B cell (primary cell): ENCODE measurements at places on chromosomes 11 and 22.

DNA sequence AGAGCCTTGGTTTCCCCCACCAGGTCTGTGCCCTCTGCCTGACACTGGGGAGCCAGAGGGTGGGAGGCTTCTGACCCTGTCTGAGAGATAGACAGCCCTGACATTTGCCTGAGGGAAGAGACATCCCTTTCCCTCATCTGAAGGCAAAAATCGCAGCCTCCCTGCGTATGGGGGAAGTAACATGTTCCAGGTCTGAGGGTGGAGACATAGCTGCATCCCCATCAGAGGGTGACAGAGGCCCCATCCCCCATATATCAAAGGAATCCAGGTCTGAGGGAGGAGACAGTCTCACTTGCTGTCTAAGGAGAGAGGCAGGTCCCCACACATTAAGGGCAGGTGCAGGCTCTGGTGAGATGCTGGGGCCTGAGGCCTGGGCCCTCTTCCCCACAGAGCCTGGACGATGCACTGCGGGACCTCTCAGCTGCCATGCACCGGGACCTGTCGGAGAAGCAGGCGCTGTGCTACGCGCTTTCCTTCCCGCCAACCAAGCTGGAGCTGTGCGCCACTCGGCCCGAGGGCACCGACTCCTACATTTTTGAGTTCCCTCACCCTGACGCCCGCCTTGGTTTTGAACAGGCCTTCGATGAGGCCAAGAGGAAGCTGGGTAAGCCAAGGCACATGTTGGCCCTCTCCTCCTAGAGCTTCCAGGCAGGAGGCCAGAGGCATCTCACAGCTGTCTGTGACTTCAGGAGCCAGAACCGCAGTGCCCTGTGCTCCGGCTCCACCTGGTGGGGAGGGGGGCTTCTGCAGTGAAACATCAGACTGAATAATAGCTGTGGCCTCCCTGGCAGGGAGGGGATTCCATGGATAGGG lies 16.1 kb upstream of the RELT start:
- peaks cover 14% of the 10 kb centered on the region for H3K4me1 ChIP-seq
- DNase-seq, result peak; percentile 41
- no peak overlapping the region for H3K27ac ChIP-seq
- no peaks in the 10 kb centered on the region for H3K27me3 ChIP-seq
- H3K36me3 ChIP-seq, result no peaks in the 10 kb centered on the region
- no peak overlapping the region for H3K4me3 ChIP-seq

- peaks cover 41% of the 10 kb centered on the region for H3K4me1 ChIP-seq
- H3K36me3 ChIP-seq, result peaks cover 2% of the 10 kb centered on the region
- no peak overlapping the region for H3K27ac ChIP-seq
- no peaks in the 10 kb centered on the region for H3K27me3 ChIP-seq
These were observed 62.8 kb downstream of the BCR start for GRCh38 chr22:23243006-23243573.

DNA sequence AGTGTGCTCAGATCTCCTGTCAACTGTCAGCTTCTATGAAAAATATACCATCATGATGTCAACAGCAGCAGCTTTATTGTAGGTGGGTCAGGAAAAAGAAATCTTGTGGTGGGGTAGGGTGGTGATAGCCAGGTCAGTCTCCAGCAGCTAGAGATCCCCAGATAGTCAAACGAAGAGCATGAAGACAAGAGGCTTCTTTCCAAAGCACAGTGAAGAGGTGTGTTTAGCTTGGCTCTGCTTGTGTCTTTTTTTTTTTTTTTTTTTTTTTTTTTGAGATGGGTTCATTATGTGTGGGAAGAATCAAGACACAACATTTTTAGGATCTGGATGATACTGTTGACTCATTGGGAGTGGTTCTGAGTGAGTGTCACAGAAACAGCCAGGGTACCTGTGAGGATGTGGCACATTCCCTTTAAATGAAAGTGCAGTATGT lies 1075.5 kb downstream of the NTM start:
- no peaks in the 10 kb centered on the region for H3K27me3 ChIP-seq
- no peak overlapping the region for H3K4me3 ChIP-seq
- no peaks in the 10 kb centered on the region for H3K36me3 ChIP-seq

DNA sequence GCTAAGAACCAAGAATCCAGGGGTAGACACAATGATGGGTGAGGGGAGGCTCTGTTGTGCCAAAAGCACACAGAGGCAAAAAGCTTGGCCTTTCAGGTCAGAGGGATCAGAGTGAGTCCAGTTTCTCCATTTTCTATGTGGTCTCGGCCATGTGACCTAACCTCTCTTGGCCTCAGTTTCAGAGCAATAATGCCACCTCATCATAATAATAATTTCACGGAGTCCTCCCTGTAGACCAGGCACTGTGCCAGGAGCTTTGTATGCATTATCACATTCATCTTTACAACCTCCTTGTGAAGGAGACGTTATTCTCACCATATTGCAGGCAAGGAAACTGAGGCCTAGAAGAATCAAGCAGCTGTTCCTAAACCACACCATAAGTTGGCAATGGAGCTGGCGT lies 120.2 kb downstream of the WT1 start:
- no peak overlapping the region for H3K27ac ChIP-seq
- no peaks in the 10 kb centered on the region for H3K4me1 ChIP-seq
- H3K27me3 ChIP-seq, result peaks cover 6% of the 10 kb centered on the region
- no peaks in the 10 kb centered on the region for H3K36me3 ChIP-seq
- DNase-seq, result no peak

- no peaks in the 10 kb centered on the region for H3K36me3 ChIP-seq
- no peak overlapping the region for H3K27ac ChIP-seq
- H3K4me3 ChIP-seq, result no peak overlapping the region
- H3K4me1 ChIP-seq, result no peaks in the 10 kb centered on the region
These were observed 29.4 kb downstream of the LGR4 start for GRCh38 chr11:27443227-27443626.

DNA sequence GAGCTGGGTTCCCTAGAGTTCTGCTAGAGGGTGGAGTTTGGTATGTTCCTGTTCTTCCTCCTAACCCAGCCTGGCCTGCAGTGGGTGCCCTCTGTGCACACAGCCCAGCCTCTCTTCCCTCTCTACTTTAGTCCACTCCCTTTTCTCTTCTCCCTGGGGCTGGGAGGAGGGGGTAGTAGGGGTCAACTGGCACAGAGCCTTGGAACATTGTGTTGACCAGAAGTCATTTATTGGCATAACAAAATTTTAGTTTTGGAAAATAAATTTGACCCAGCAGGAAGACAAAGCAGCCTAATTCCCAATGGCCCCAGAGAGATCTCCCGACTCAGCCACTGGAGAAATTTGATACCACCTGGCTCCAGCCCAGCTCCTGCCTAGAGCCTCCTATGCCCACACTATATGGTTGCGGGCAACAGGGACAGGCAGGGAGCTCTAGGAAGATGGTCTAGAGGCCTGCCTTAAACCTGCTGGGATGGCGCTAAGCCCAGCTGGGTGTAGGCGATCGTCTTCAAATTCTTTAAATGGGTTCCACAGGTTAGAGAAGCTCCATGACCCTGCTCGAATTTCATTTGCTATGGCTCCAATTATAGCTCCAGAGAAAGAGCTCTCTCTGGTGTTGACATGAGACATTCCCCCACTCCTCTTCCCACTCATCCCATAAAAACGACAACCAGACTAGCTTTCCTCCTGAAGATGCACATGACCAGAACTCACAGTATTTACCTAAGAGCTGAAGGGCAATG lies 9.9 kb downstream of the PCSK7 start:
- H3K27me3 ChIP-seq, result no peaks in the 10 kb centered on the region
- H3K36me3 ChIP-seq, result peaks cover 7% of the 10 kb centered on the region
- H3K4me1 ChIP-seq, result no peaks in the 10 kb centered on the region
- DNase-seq, result no peak
- no peak overlapping the region for H3K4me3 ChIP-seq
- H3K27ac ChIP-seq, result no peak overlapping the region

DNA sequence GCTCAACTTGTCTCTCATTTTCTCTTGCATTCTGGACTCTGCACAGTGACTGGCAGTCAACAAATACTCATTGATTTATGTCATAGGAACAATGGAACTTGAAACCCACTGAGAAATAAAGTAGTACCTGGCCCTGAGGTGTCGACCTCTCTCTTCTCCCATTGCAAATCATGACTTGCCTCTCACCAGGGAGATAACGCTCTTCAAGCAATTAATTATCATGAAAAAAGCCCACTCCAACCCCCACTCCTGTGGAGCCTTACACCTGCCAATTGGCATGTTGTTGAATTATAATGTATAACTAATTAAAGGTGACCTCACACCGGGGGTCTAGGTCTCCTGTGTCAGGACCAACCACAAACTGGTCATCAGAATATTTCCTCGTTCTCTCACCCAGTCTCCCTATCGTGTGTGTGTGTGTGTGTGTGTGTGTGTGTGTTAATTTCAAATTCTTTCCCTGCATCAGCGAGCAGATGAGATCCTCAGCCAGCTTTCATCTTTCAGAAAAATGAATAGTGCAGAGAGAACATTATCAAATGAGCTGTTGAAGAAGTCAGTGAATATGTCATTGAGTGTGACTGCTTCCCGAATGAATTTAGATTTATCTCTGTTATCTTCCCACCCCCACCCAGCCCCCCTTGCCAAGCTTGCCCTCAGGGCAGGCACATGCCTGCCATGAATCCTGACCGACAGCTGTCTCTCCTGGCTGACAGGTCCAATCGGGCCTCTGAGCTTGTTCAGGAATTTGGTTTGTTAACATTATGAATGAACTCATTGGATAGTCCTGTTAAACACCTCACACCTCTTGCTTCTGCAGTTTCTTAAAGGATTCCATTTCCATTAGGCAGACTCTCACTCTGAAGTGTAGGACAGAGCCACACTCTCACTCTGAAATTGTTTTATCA lies 357.4 kb downstream of the INSC start:
- no peak overlapping the region for H3K4me3 ChIP-seq
- H3K27me3 ChIP-seq, result no peaks in the 10 kb centered on the region
- H3K36me3 ChIP-seq, result no peaks in the 10 kb centered on the region
- DNase-seq, result no peak
- H3K4me1 ChIP-seq, result no peaks in the 10 kb centered on the region

DNA sequence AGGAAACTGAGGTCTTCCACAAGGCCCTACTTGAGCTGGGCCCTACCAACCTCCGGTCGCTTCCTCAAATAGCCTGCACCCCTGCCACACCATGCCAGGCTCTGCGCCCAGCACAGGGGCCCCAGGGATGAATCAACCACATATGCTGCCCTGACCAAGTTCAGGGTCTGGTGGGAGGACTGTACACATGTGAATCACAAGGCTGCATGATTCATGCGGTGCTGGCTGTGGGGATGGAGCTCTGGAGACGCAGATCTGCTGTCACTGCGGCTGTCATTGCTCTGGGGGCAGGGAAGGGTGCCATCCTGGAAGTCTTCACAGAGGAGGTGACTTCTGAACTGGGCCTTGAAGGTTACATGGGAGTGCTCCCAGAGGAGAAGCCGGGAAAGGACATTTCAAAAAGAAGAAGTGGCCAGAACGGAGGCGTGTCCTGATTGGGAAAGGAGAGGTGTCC lies 21.5 kb downstream of the CYTH4 start:
- no peaks in the 10 kb centered on the region for H3K27me3 ChIP-seq
- H3K4me3 ChIP-seq, result no peak overlapping the region
- peaks cover 8% of the 10 kb centered on the region for H3K36me3 ChIP-seq

DNA sequence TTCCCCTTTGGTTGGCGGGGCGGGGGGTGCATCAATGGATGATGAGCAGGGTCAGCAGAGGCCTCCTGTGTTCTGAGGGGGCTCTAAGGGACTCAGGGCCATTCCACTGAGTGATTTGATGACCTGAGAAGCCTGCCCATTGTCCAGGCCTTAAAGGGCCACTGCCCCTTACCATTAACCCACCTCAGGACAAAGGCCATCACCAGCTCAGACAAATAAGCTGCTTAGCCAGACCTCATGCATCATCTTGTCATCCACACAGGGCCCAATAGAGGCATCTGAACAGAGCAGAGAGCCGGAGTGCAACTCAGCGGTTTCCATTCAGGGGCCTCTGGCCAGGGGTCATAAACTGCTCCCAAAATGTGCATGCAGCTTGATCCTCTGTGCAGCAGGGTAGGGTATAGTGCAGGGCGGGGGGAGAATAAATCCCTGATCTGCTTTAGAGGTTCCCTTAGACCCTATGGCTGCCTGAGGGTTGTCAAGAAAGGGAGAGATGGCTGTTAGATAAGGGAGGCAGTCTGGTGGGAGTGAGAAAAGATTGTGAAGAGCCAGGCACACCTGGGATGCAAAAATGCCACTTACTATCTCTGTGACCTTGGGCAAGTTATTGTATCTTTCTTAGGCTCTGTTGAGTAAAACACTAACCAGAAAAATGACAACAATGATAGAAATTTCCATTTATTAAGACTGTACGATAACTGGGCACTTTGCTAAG lies 375.5 kb upstream of the NARS2 start:
- H3K27me3 ChIP-seq, result peaks cover 10% of the 10 kb centered on the region
- H3K4me1 ChIP-seq, result no peaks in the 10 kb centered on the region
- H3K27ac ChIP-seq, result no peak overlapping the region
- no peaks in the 10 kb centered on the region for H3K36me3 ChIP-seq
- no peak overlapping the region for H3K4me3 ChIP-seq
- DNase-seq, result no peak

DNA sequence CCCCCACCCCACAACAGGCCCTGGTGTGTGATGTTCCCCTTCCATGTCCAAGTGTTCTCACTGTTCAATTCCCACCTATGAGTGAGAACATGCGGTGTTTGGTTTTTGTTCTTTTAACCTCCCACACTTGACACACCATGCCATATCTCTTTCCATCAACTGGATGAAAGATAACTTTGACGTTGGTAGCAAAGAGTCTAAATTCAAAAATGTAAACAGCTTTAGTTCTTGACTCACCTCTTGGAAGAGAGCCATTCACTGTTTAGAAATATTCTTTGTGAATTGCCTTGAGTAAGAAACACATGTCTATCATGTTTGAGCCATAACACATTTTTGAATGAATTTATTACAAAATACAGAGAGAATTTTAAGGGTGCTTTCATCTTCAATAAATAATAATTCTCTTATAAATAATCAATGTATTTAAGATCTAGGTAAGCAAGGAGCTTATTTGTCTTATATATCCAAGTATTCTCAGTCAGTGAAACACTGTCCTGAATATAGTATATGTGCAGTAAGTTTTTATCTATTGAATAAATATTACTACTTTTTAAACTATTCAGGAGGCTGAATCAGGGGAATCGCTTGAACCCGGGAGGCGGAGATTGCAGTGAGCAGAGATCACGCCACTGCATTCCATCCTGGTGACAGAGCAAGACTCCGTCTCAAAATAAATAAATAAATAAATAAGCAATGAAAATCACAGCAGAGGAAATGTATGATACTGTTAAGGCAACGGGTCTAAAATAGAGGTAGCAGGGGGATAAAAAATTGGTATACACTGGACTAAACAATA lies 6.7 kb downstream of the CARD18 start:
- H3K4me3 ChIP-seq, result no peak overlapping the region
- H3K4me1 ChIP-seq, result no peaks in the 10 kb centered on the region
- no peak for DNase-seq
- H3K36me3 ChIP-seq, result no peaks in the 10 kb centered on the region
- no peaks in the 10 kb centered on the region for H3K27me3 ChIP-seq

GRCh38 chr11:59413646-59414045 lies 12.6 kb downstream of the OR5A2 start:
- H3K4me1 ChIP-seq, result peaks cover 44% of the 10 kb centered on the region
- H3K27ac ChIP-seq, result no peak overlapping the region
- no peaks in the 10 kb centered on the region for H3K27me3 ChIP-seq
- no peaks in the 10 kb centered on the region for H3K36me3 ChIP-seq

- H3K27me3 ChIP-seq, result no peaks in the 10 kb centered on the region
- peaks cover 82% of the 10 kb centered on the region for H3K4me1 ChIP-seq
- H3K36me3 ChIP-seq, result peaks cover 2% of the 10 kb centered on the region
- H3K27ac ChIP-seq, result peak overlapping the region; percentile 76
- no peak for DNase-seq
These were observed 1.3 kb downstream of the UNC93B1 start for GRCh38 chr11:68002575-68002937.
